ENCODE measurements at places on chromosomes 6 and 20.

GRCh38 chr6:105087571-105088211 is 92.1 kb downstream of the POPDC3 start:
- DNase-seq = no peak

DNA sequence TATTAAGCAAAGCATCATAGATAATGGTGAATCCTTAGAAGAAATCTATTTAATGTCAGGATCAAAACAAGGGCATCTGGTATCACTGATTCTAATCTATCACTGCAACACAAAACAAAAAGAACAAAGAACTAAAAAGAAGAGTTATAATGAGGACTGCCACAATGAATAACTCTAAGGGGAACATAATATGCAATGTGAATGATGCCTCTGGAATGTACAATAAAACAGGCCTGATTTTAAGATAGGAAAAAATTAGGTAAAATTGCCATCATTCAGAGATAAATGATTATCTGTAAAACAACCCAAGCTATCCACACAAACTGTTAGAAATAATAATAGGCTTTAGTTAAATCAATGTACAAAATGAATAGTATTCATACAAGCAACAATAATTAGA is 936.7 kb upstream of the CITED2 start:
- DNase-seq = no peak

GRCh38 chr6:64644024-64644423 is 1008.4 kb downstream of the PHF3 start:
- DNase-seq = no peak

DNA sequence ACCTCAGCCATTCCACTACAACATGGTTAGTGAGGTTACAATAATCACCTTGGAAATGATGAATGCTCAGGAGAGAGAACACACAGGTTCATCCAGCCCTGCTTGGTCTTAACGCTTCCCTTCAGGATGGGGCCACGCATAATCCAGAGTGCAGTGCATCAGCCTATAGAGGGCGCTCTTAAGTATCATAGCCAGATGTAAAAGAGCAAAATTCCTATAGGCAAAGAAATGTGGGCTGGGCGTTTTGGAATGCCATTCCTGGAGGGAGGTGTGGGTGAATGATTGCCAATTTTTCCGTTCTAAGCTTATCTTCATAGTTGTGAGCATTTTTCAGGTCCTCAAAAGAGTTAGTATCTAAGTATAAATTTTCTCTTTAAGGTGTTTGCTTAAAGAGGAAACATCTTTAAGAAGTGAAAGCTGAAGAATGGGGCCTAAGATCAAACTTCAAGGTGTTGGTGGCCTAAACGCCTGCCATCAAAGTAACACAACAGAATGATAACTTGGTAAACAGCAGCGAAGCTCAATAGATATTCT is 1.8 kb downstream of the RIPOR2 start:
- no peak for DNase-seq

- DNase-seq = no peak
These were observed 72.8 kb upstream of the ADTRP start for GRCh38 chr6:11851387-11851786.

GRCh38 chr6:108741331-108741989 is 106.8 kb upstream of the ARMC2 start:
- no peak for DNase-seq

DNA sequence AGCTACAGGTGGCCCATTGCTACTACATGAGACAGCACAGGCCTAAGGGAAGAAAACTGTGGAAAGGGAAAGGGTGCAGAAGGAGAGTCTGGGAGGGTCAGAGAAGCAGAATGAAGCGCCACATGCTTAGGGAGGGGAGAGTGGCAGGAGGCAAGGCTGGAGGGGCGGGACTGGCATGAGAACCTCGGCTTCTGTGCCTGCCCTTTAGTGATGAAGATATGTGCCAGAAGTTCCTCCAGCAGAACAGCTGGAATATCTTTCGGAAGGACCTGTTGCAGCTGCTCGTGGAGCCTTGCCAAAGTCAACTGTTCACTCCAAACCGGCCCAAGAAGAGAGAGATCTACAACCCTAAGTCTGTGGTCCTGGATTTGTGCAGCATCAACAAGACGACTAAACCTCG is 61.8 kb downstream of the CNBD2 start:
- DNase-seq = peak; percentile 66

DNA sequence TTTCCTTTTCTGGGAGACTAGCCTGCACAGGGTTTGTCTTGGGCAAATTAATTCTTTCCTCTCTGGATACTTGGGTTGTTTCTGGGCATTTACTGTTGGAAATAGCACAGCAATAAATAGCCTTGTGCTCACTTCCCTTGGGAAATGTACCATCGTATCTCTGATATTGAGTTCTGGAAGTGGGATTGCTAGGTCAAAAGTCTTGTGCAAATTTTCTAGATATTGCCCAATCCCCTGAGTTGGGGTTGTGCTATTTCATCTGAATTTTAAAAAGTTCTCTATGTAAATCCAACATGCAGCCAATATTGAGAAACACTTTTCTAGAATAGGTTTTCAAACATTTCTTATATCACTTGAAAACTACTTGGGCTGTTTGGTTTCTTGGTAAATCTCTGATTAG is 64.0 kb upstream of the ELOVL5 start:
- no peak for DNase-seq

GRCh38 chr20:38253571-38253970 is 7.0 kb downstream of the KIAA1755 start:
- DNase-seq = no peak

DNA sequence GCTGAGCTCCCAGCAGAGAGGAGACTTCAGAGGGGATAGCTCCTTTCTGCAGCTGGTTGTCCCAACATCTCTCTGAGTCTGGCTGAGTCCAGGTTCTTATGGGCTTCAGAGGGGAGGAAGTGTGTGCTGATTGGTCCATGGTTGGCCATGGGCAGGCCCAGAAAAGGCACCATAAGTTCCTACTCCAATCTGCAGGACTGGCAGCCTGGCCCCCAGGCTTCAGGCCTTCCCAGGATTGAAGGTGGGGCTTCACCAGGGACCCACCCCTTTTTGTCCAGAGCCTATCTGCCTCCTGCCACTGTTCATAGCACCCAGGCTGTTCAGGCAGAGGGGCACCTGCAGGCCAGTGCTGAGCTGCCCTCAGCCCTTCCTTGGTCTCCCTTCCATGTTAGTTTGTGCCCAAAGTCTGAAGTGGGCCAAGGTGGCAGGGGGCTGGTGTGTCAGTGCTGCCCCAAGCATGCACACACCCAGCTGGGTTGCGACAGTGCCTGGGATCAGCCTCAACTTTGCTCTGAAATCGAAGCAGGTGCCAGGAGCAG is 21.6 kb upstream of the TOP1 start:
- no peak for DNase-seq

GRCh38 chr6:160447350-160447749 is 99.2 kb downstream of the SLC22A3 start:
- no peak for DNase-seq

DNA sequence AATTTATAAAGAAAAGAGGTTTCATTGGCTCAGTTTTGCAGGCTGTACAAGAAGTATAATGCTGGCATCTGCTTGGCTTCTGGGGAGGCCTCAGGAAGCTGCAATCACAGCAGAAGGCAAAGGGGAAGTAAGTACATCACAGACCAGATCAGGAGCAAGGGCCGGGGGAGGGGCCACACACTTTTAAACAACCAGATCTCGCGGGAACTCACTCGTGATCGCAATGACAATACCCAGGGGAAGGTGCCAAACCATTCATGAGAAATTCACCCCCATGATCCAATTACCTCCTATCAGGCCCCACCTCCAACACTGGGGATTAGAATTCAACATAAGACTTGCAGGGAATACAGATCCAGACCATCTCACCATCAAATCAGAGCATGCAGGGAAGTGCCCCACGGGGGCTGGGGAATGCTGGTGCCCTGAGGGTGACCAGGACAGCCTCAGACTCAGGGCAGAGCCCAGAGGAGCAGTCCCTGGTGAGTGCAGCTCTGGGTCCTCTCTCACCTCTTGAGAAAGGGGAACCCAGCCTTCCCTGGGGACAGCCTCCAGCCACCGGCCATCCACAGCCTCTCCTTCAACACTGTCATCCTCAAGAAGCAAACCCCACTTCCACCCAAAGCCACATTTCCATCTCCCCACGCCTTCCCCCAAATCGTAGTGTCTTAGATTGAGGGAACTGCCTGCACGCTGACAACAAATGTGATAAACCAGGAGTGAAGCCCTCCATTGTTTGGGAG is 80.7 kb downstream of the ANKRD60 start:
- DNase-seq = no peak

GRCh38 chr6:7050872-7051779 is 56.6 kb upstream of the RREB1 start:
- DNase-seq = peak; percentile 63

DNA sequence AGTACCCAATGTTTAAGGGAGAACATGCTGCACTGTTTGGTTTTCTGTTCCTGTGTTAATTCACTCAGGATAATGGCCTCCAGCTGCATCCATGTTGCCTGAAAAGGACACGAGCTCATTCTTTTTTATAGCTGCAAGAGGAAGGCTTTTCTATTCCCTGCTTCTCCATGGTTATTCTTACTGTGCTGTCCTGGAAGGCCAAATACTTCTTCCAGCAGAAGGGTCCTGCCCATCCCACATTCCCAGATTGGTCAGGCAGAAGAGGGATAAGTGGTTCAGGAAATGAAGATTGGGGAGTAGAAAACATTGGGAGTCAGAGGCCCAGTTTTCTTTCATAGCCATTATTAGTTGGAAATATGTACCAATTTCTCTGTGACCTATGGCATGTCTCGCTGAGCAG is 122.4 kb downstream of the TCP11 start:
- no peak for DNase-seq

GRCh38 chr6:106199998-106200397 is 113.9 kb downstream of the PRDM1 start:
- no peak for DNase-seq

DNA sequence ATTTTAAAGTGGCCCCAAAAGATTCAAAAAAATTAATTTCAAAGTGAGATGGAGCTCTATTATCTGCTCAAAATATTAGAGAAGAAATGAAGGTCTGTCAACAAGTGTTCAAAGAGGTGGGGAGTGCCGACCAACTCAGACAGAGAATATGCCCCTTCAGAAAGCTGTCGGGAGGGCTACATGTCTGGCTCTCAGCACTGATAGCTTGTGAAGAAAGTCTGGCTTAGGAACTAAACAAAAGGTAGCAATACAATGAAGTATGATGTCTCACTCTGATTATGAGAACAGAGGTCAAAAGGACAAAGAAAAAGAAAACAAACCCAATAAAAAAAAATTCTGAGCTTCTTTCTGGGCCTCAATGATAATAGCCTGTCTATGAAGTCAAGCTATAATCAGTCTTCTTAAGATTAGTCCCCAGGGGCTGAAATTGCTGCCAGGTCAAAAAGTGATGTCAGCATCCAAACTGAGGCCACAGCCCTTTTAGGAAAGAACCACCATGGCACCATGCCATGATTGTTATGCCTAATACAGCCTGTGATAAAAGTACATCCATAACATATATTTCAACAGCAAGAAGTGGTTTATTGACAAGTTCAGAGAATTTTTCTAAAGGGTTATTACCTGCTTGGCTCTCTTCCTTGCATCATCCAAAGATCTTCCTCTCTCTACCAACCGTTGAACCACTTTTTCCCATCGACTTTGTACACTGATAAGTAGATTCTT is 150.9 kb downstream of the DST start:
- DNase-seq = no peak

- DNase-seq = peak; percentile 70
These were observed 54.0 kb upstream of the IPCEF1 start for GRCh38 chr6:154410619-154411072.

- DNase-seq = no peak
These were observed 9.2 kb upstream of the SCGN start for GRCh38 chr6:25642667-25643328.

DNA sequence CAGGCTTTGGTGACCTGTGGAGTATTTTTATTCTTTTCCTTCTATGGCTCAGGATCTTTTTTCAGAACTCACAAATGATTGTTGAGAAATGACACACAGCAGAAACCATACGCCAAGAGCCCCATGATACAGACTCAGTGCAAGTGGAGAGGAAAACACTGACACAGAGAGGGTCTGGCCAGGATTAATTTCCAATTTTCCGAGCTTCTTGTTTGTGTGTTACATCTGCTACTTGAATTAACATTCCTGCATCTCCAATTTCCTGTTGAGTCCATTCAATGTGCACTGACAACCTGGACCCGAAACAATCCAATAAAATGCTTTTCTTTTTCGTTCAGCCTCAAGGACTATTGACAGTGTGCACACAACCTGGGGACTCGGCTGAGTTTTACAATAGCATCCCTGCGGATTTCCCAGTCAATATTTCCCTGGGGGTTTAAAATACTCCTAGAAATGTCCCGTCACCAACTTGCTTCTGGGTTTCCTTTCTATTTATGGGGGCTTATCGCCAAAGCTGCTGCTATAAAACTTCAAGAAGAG is 4.9 kb upstream of the MLN start:
- DNase-seq = no peak

- DNase-seq = no peak
These were observed 8.4 kb downstream of the IRF4 start for GRCh38 chr6:399785-400534.

DNA sequence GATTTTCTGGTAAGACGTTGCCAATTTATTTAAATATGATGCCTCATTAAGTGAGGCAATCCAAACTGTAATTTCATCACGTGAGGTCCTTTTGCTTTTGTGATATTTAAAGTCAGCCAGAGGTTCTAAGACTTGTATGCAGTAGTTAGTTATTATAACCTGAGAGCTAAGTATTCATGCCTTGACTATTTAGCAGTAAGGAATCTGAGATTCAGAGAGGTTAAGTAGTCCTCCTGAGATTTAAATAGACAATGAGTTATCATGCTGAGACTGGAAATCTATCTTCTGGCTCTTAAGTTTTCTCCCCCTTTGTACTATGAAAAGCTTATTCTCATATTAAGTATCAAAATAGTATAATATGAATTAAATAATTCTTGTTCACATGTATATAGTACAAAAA is 158.0 kb downstream of the UTRN start:
- no peak for DNase-seq

- no peak for DNase-seq
These were observed 111.1 kb downstream of the TOX2 start for GRCh38 chr20:44025756-44026155.

DNA sequence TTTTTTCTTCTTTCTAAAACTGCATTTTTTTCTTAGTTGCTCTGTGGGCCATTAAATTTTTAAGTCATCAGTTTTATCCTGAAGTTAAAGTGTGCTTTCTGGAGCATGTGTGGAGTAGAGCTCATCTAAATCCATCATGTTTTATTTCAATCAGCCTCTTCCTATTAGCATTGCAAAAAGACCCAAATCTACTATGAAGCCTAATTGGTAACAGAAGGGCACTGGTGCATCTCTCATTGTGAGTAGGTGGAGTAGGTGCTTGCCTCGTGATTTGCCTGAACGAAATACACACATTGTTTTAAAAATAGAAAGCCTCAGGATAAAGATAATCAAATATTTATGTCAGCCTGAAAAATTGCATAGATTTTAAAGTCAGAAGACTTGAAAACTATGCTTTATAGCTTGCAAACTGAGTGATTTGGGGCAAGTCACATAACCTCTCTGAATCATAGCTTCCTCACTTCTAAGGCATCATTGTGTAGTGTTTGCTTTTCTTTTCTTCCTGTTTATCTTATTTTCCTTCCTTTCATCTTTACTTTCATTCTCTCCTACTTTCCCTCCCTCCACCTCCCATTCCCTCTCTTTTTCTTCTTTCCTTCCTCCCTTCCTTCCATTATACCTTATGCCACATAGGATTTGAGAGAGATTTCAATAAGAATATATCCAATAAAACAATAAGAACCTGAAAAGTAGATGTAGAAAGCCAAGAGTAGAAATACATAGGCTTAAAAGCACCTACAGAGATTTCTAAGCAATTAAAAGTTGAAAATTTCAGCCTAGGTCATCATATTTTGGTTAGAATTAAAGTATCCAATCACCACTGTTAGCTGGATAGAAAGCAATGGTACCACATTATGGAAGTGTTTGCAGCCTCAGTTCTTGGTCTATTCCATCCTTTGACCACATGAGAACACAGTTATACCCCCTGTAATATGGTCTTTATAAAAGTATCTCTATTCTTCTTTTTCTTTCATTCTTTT is 49.6 kb upstream of the RNF146 start:
- no peak for DNase-seq
